Psoas muscle (tissue), 8 donors: ENCODE measurements at places on chromosomes 1 and 21.

- DNase-seq: no peak
Observed at GRCh38 chr1:57901208-57901919, 477.5 kb upstream of the DAB1 start.

- no peak for DNase-seq
Observed at GRCh38 chr1:156534424-156535060, 34.0 kb upstream of the MEF2D start.

DNA sequence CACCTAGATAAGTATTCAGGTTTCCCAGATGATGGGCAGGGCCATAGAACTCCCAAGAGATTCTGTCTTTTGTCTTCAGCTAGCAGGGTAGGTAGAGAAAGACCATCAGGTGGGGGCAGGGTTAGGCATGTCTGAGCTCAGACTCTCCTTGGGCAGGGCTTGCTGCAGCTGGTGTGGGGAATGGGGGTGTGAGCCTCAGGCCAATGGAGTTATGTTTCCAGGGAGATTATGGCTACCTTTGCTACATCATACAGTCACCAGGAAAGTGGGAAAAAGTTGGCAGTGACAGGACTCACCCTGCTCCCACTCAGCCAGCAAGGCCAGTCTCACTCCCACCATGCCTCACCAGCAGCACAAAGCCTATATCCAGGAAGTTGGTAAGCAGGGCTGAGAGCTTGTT, 77.8 kb downstream of the DRAM2 start:
- no peak for DNase-seq

- no peak for DNase-seq
Observed at GRCh38 chr1:61807606-61808140, 65.4 kb downstream of the PATJ start.
